ENCODE measurements at places on chromosomes 3 and 15. TPM values are rescaled to one million over a fixed set of nuclear protein-coding genes. Genes with fewer than 3 reads are reported as not detected.

- DNase-seq = no peak
These were observed 93.0 kb downstream of the AAGAB start for GRCh38 chr15:67161412-67161811.

DNA sequence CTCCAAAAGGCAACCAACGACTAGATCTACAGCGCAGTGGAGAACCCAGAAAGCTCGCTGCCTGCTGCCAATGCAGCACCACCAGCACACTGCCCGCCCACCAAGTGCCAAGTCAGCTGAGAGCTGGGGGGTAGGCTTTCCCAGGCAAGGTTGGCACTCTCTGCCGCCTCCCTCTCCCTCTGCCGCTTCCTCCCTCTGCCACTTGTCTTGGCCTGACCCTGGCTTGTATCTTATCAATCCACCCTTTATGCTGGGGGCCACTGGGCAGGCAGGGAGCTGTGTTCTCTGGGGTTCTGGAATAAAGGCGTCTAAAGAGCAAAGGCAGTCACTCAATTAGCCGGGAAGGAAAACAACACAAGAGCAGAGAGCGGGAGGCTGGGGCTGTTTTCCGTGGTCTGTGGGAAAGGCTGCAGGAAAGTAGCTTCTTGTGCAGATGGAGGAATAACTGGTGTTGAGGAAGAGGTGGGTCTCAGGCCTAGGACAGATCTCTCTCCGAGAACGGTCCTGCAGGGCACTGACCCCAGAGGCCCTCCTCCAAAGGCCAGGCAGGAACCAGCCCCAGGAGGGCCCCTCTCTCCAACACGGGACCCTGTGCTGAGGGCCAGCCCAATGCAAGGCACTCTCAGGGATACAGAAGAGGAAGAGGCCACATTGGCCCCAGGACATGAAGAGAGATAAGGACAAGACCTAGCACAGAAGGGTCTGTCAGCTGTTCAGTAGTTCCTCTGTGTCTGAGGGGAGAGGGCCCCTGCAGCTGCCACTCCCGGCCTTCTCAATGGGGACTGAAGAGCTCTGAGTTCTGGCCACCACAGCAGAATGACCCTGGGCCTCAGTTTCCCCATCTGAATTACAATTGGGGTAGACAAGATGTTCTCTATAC, 30.8 kb downstream of the ACSBG1 start:
- no peak for DNase-seq

DNA sequence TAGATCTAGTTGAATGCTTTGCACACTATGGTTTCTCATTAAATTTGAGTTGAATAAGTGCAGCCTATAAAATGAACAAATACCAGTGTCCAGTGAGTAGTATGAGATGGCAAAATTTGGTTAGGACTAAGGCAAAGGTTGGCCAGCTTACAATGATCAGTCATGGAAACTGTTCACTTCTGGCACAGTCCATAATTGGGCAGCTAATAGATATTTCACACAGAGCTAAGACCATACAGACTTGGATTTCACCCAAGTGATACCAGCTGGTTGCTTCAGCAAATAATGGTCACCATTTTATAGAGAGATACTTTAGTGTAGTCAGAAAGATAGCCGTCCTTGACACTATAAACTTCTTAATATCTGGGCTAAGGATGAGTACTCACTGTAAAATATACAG, 15.7 kb downstream of the GAP43 start:
- no peak for DNase-seq

GRCh38 chr15:76809412-76810103, 95.6 kb downstream of the SCAPER start:
- no peak for DNase-seq

GRCh38 chr15:95024351-95024750, 793.0 kb downstream of the MCTP2 start:
- DNase-seq = no peak

- DNase-seq = no peak
These were observed 218.5 kb upstream of the STT3B start for GRCh38 chr3:31314258-31314657.

The ZNF148 gene
- total RNA-seq = 22.3 TPM

The HYPK gene
- 9.6 TPM for total RNA-seq

Measured in MG63 (cell line).